Body of pancreas (tissue), 4 donors: ENCODE measurements at places on chromosomes 3 and 15. TPM values are rescaled to one million over a fixed set of nuclear protein-coding genes. Genes with fewer than 3 reads are reported as not detected.

DNA sequence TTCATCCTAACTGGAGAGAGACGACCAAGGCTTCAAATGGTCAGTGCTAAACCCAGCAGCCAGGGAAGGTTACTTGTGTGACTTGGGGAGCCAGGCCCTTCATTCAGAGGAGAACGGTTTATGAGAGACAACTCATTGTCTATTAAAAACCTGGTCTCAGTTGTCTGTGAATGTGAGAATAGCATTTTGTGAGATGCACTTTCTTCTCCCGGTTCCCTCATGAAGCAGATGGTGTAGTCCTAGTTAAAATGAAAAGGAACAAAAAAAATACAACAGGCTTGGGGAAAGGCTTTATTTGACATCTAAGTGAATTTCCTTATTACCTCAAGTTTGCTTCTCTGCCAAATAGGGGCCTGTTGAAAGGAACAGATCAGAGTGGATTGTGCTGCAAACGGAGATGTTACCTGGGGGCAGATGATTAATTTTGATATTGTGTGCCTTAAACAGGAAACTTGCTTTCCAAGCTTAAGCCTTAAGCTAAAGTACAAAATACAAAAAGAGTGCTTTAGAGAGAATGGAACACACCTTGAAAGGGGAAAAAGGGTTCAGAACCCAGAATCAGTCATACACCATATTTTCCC is 202.7 kb upstream of the BHLHE40 start:
- no peaks in the 10 kb centered on the region for H3K27me3 ChIP-seq
- no peak for DNase-seq
- H3K4me1 ChIP-seq, result peaks cover 55% of the 10 kb centered on the region
- H3K27ac ChIP-seq, result peak overlapping the region; percentile 49
- H3K4me3 ChIP-seq, result no peak overlapping the region
- no peaks in the 10 kb centered on the region for H3K36me3 ChIP-seq

- no peaks in the 10 kb centered on the region for H3K4me1 ChIP-seq
- no peaks in the 10 kb centered on the region for H3K27me3 ChIP-seq
- H3K36me3 ChIP-seq, result no peaks in the 10 kb centered on the region
- DNase-seq, result no peak
- H3K4me3 ChIP-seq, result no peak overlapping the region
Observed at GRCh38 chr3:23239211-23240068, 36.3 kb downstream of the UBE2E2 start.

IQCB1 gene
- total RNA-seq, result 12.5 TPM

SLC27A2 gene
- 4.6 TPM for total RNA-seq

FETUB gene
- total RNA-seq, result not detected
